ENCODE measurements at places on chromosomes 1 and 21. TPM values are rescaled to one million over a fixed set of nuclear protein-coding genes. Genes with fewer than 3 reads are reported as not detected.

DNA sequence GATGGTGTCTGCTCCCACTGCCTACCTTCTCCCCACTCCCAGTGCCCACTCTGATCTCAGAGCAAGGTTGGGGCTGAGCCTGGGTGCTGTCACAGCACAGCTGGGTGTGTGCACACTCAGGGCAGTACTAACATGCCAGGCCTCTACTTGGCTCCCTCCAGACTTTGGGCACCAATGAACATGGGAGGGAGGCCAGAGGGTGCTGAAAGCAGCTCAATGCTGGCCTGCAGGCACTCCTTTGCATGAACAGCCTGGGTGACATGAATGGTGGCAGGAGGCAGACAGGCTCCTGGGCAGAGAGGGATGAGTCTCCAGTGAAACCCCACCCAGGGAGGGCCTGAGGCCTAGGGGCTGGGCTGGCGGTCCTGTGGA lies 25.8 kb upstream of the DENND1B start:
- no peaks in the 10 kb centered on the region for H3K27me3 ChIP-seq
- no peaks in the 10 kb centered on the region for H3K4me1 ChIP-seq
- no peak for DNase-seq
- peaks cover 12% of the 10 kb centered on the region for H3K36me3 ChIP-seq

DNA sequence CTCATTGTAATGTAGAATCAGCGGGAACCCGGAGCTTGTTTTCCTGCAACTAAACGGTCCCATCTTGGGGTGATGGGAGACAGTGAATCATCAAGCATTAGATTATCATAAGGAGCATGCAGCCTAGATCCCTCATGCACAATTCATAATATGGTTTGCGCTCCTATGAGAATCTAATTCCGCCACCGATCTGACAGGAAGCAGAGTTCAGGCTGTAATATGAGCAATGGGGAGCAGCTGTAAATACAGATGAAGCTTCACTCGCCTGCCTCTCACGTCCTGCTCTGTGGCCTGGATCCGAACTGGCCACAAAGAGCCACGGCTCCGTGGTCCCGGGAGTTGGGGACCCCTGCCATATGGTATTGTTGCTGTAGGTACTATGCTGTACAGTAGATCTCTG lies 1.6 kb downstream of the IFI44 start:
- H3K36me3 ChIP-seq, result peaks cover 77% of the 10 kb centered on the region
- no peaks in the 10 kb centered on the region for H3K27me3 ChIP-seq
- DNase-seq, result peak; percentile 35
- peak overlapping the region; percentile 94 for H3K4me3 ChIP-seq
- peak overlapping the region; percentile 85 for H3K27ac ChIP-seq

- no peaks in the 10 kb centered on the region for H3K4me1 ChIP-seq
- no peak overlapping the region for H3K27ac ChIP-seq
- no peak overlapping the region for H3K4me3 ChIP-seq
- H3K36me3 ChIP-seq, result no peaks in the 10 kb centered on the region
- no peak for DNase-seq
Measured at GRCh38 chr1:196030455-196030854, 577.8 kb downstream of the KCNT2 start.

DNA sequence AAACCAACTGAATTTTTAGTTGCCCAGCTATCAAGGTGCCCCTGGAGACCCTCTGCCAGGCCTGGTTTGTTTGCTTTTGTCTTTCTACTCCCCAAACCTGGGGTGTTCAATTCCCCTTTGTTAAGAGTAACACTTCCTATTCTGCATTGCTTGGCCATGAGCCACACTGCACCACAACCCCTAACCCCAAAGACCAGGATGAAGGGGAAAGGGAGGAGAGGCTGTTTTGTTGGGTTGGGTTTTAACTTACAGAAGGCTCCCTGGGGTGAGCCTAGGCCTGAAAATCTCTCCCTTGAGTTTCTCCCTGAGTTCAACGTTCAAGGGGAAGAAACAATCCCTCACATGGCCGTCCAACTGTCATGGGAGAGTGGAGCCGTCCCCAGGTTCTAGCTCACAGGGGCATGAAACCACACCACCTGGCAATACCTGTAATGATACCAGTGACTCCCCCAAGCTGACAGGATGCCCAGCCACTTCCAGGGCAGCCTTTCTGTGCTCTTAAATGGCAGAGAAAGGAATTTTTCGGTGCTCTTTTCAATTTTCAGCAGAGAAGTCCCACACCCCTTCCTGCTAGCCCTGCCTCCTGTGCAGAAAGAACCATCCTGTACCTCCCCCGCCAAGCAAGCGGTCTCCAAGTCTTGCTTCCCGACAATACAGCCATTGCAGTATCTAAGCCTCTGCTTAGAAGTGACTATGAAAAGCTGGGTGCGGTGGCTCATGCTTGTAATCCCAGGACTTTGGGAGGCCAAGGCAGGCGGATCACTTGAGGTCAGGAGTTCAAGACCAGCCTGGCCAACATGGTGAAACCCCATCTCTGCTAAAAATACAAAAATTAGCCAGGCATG lies 14.9 kb downstream of the SLC45A3 start:
- peaks cover 18% of the 10 kb centered on the region for H3K4me1 ChIP-seq
- no peak overlapping the region for H3K27ac ChIP-seq
- no peak overlapping the region for H3K4me3 ChIP-seq

- H3K27ac ChIP-seq, result no peak overlapping the region
- H3K27me3 ChIP-seq, result peaks cover 51% of the 10 kb centered on the region
- H3K36me3 ChIP-seq, result peaks cover 3% of the 10 kb centered on the region
- no peak overlapping the region for H3K4me3 ChIP-seq
- peak; percentile 64 for DNase-seq
Measured at GRCh38 chr1:89464008-89464407, 60.6 kb upstream of the LRRC8B start.

GRCh38 chr21:41571938-41572510 lies 64.1 kb upstream of the TMPRSS2 start:
- H3K27me3 ChIP-seq, result peaks cover 11% of the 10 kb centered on the region
- H3K27ac ChIP-seq, result no peak overlapping the region
- no peak for DNase-seq
- H3K4me3 ChIP-seq, result no peak overlapping the region
- H3K4me1 ChIP-seq, result peaks cover 3% of the 10 kb centered on the region

GRCh38 chr1:209755256-209755655 lies 597 bp upstream of the TRAF3IP3 start:
- H3K4me1 ChIP-seq, result peaks cover 74% of the 10 kb centered on the region
- H3K27ac ChIP-seq, result peak overlapping the region; percentile 97
- H3K36me3 ChIP-seq, result peaks cover 44% of the 10 kb centered on the region
- no peak for DNase-seq

BGLAP gene
- 2.8 TPM for total RNA-seq

All from activated CD8-positive, alpha-beta T cell treated with anti-CD3 and anti-CD28 coated beads, Interleukin-2, amount 10 ng/mL, durations not matched to agents 7 days and 5 days (primary cell).